Glomerular endothelial cell (primary cell): ENCODE measurements at places on chromosomes 6 and 20. TPM values are rescaled to one million over a fixed set of nuclear protein-coding genes. Genes with fewer than 3 reads are reported as not detected.

The ISM1 gene
- total RNA-seq: 0.29 and 1.3 TPM in 2 replicates

The JAG1 gene
- total RNA-seq: 104 and 155 TPM in 2 replicates

The NR2E1 gene
- total RNA-seq: not detected in 2 replicates

The TSBP1 gene
- total RNA-seq: not detected in 2 replicates

The CD109 gene
- 85.1 and 100 TPM in 2 replicates for total RNA-seq

The ARMC2 gene
- total RNA-seq: 1.0 and 1.1 TPM in 2 replicates

The OPRM1 gene
- total RNA-seq: not detected in 2 replicates

The FRK gene
- 0.06 and 0.53 TPM in 2 replicates for total RNA-seq

The GPR63 gene
- total RNA-seq: 0.10 and 0.23 TPM in 2 replicates

The TSPO2 gene
- not detected in 2 replicates for total RNA-seq

The ENPP3 gene
- not detected in 2 replicates for total RNA-seq

The CDH26 gene
- not detected in 2 replicates for total RNA-seq

The HRH3 gene
- not detected in 2 replicates for total RNA-seq

The GSTA2 gene
- not detected in 2 replicates for total RNA-seq

The CRIP3 gene
- total RNA-seq: not detected in 2 replicates

The USP49 gene
- total RNA-seq: 1.8 and 4.1 TPM in 2 replicates

The LAMA4 gene
- 503 and 840 TPM in 2 replicates for total RNA-seq

The PKHD1 gene
- 0.06 and 0.53 TPM in 2 replicates for total RNA-seq

The RAD21L1 gene
- total RNA-seq: not detected in 2 replicates

The FBXO5 gene
- 2.8 and 10.2 TPM in 2 replicates for total RNA-seq

The RAET1E gene
- 0.39 TPM in 1 of 2 replicates, not detected in the other for total RNA-seq
